Esophagus (tissue), 2 donors: ENCODE measurements at places on chromosomes 4 and X. TPM values are rescaled to one million over a fixed set of nuclear protein-coding genes. Genes with fewer than 3 reads are reported as not detected.

Gene HSPA4L
- 4.4 TPM for polyA plus RNA-seq

Gene ATP8A1
- 1.2 TPM for polyA plus RNA-seq

Gene OTC
- polyA plus RNA-seq: 0.12 TPM

Gene ACE2
- polyA plus RNA-seq: 3.1 TPM

Gene KLKB1
- 0.12 TPM for polyA plus RNA-seq

Gene DRD5
- 0.02 TPM for polyA plus RNA-seq

Gene ABCD1
- polyA plus RNA-seq: 2.9 TPM

Gene MAGEC1
- not detected for polyA plus RNA-seq

Gene AR
- 0.52 TPM for polyA plus RNA-seq

Gene NALF2
- polyA plus RNA-seq: 0.06 TPM

Gene TBX22
- not detected for polyA plus RNA-seq

Gene ASB12
- polyA plus RNA-seq: 0.18 TPM

Gene GAGE13
- not detected for polyA plus RNA-seq

Gene FAM53A
- 1.3 TPM for polyA plus RNA-seq

Gene FATE1
- polyA plus RNA-seq: not detected
